H7 (cell line): ENCODE measurements at places on chromosomes 16 and 17. TPM values are rescaled to one million over a fixed set of nuclear protein-coding genes. Genes with fewer than 3 reads are reported as not detected.

The KRTAP4-4 gene
- total RNA-seq, result not detected in 2 replicates

The ZFPM1 gene
- total RNA-seq, result 1.1 and 1.7 TPM in 2 replicates

The RAB37 gene
- total RNA-seq, result 2.5 and 3.5 TPM in 2 replicates

The KRT9 gene
- total RNA-seq, result not detected in 2 replicates

The MPV17L gene
- total RNA-seq, result 1.5 and 1.7 TPM in 2 replicates

The ACSM2A gene
- not detected in 2 replicates for total RNA-seq

The BIRC5 gene
- total RNA-seq, result 152 and 154 TPM in 2 replicates

The ITGB3 gene
- 0.07 and 0.35 TPM in 2 replicates for total RNA-seq

The TRIM16 gene
- total RNA-seq, result 17.1 and 21.9 TPM in 2 replicates

The GNGT2 gene
- 0.30 TPM in 1 of 2 replicates, not detected in the other for total RNA-seq

The SNX20 gene
- total RNA-seq, result not detected in 2 replicates

The HOXB6 gene
- total RNA-seq, result not detected in 2 replicates

The FNDC8 gene
- 0.55 TPM in 1 of 2 replicates, not detected in the other for total RNA-seq

The CLEC18B gene
- total RNA-seq, result 0.55 TPM in 1 of 2 replicates, not detected in the other

The BCO1 gene
- total RNA-seq, result 0.10 and 0.63 TPM in 2 replicates

The PPP1R27 gene
- total RNA-seq, result not detected in 2 replicates

The SLC52A1 gene
- 0.10 TPM in 1 of 2 replicates, not detected in the other for total RNA-seq

The PFAS gene
- total RNA-seq, result 101 and 122 TPM in 2 replicates
